ENCODE measurements at places on chromosomes 1 and 21.

DNA sequence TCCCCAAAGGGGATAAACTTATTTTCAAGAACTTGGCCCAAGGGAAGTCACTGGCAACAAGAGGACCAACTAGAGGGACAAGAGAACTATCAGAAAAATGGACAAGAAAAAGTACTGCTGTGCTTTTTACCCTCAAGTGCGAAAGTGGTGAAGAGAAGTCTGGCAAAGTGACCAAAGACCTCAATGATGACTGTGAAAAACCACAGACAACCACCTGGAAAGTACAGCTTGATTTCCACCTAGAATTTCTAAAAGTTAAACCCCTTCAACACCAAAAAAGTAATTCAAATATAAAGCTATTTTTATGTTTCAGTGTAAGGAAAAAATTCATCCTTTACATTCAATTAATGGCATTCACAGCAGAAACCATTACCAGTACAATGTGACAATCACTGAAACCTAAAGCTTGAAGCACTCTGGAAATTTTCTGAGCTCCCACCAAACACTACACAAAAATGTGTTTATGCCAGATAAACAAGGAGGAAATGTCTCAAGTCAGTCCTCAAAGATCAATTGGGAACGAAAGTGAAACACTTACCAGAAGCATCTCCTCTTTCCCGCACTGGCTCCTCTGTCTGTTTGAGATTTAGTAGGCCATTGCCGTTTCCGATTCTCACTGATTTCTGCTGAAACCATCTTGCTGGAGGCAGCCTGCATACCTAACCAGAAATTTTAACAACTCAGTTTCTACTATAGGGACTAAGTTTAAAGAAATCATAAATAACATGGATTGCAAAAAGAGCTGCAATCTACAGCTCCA is 8.3 kb downstream of the SDE2 start:
- DNase-seq: no peak

DNA sequence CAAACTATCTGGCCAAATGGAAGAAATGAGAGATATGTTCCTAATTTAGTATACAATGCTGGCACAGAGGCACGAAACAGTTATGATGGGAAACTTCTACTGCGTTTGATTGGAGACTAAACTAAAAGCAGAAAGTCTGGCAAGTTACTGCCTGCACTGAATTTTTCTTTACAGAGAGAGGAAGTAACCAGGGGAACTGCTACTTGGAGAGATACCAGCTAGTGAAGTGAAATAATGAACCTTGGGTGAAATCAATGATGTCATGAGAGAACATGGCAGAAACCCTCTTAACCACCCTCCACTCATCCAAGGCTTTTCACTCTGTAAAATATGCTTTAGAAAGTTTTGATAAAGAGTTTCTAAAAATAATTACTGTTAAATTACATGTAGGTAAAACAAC is 29.3 kb downstream of the NIBAN1 start:
- no peak for DNase-seq

DNA sequence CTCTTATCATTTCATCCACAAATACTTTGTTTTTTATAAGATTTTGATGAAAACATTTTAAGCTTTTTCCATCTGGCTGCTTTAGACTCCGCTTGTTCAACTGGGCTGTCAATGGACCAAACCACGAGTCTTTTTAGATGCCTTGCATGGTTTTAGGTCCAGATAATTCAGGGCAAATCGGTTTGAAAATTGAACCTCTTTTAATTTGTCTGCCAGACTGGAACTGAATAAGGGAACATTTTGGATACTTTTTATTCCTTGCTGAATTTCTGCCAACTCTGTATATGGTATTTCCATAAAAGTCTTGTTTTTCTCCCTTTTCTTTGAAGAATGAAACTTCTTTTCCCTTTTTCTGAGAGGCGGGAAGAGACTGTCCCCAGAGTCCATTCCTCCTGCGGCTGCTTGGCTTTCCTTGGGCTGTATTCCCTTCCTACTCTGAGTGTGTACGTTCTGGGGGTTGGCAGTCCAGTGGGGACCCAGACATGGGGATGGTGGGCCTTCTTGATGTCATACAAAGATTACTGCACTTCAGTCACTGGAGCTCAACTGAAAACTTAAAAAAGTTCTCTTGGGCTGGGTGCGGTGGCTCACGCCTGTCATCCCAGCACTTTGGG is 46.5 kb upstream of the CNN3 start:
- DNase-seq: no peak

DNA sequence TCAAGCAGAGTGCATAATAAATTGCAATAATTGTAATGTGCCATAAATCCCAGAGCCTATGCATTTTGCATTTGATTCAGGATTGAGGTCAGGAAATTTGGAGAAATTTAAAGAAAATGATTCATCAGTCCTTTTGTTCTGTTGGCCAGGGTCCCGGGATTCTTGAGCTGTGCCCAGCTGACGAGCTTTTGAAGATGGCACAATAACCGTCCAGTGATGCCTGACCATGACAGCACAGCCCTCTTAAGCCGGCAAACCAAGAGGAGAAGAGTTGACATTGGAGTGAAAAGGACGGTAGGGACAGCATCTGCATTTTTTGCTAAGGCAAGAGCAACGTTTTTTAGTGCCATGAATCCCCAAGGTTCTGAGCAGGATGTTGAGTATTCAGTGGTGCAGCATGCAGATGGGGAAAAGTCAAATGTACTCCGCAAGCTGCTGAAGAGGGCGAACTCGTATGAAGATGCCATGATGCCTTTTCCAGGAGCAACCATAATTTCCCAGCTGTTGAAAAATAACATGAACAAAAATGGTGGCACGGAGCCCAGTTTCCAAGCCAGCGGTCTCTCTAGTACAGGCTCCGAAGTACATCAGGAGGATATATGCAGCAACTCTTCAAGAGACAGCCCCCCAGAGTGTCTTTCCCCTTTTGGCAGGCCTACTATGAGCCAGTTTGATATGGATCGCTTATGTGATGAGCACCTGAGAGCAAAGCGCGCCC is 8.7 kb downstream of the PROX1 start:
- no peak for DNase-seq
